Bronchus fibroblast of lung (primary cell): ENCODE measurements at places on chromosomes 1 and 21. TPM values are rescaled to one million over a fixed set of nuclear protein-coding genes. Genes with fewer than 3 reads are reported as not detected.

Gene CHIT1
- total RNA-seq = not detected in 2 replicates

Gene NPHS2
- not detected in 2 replicates for total RNA-seq

Gene TCHHL1
- not detected in 2 replicates for total RNA-seq

Gene NAV1
- total RNA-seq = 25.6 and 27.1 TPM in 2 replicates

Gene RNU1-4
- total RNA-seq = under 0.01 TPM in 1 of 2 replicates, not detected in the other

Gene SFN
- 0.74 and 1.2 TPM in 2 replicates for total RNA-seq
